Stimulated activated CD4-positive, alpha-beta T cell treated with anti-CD3 and anti-CD28 coated beads, TNF-alpha, amount 100 ng/mL, for 4 hours (primary cell): ENCODE measurements at places on chromosomes 7 and 10.

- no peak for DNase-seq
Observed at GRCh38 chr7:5594616-5595544, 171.2 kb upstream of the TNRC18 start.

DNA sequence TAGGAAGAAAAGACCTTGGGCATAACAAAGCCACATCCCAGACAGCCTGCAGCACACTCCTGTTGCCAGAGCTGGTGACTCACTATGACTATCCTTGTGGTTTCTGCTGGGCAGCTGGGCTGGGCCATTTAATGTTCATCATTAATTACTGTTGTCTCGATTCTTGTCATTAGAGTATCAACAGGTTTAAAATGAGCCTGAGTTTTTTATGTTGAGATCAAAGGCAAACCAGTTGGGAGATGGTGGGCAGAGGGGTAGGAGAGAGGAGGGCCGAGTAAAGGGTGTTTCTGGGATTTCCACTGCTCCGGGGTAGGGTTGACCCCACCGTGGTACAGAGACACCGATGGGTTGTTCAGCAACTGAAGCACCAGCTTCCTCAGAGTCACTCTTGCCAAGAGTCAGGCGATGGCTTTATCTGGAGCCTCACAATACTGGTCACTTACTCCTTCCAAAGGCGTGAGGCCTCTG lies 128.7 kb upstream of the LYZL1 start:
- no peak for DNase-seq

- no peak for DNase-seq
Observed at GRCh38 chr10:50025627-50026026, 37.4 kb downstream of the AGAP6 start.

GRCh38 chr10:93369588-93370164 lies 112.5 kb downstream of the MYOF start:
- no peak for DNase-seq

DNA sequence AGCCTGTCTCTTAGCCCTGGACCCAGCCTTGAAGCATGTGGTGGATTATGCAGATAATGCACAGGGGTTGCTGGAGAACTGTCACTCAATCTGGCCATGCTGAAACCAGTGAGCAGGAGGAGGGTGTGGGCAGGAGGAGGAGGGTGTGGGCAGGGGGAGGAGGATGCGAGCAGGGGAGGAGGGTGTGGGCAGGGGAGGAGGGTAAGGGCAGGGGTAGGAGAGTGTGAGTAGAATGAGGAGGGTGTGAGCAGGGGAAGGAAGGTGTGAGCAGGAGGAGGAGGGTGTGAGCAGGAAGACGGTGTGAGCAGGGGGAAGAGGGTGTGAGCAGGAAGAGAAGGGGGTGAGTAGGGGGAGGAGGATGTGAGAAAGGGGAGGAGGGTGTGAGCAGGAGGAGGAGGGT lies 18.8 kb downstream of the CAMK2B start:
- no peak for DNase-seq

- no peak for DNase-seq
Observed at GRCh38 chr10:132611026-132611910, 73.7 kb downstream of the INPP5A start.

- no peak for DNase-seq
Observed at GRCh38 chr10:12961416-12962205, 39.9 kb downstream of the CCDC3 start.

GRCh38 chr10:32957341-32958084 lies 517 bp downstream of the ITGB1 start:
- DNase-seq: peak; percentile 25
